Germinal center (tissue), 1 donor: ENCODE measurements at places on chromosomes 2 and 18.

DNA sequence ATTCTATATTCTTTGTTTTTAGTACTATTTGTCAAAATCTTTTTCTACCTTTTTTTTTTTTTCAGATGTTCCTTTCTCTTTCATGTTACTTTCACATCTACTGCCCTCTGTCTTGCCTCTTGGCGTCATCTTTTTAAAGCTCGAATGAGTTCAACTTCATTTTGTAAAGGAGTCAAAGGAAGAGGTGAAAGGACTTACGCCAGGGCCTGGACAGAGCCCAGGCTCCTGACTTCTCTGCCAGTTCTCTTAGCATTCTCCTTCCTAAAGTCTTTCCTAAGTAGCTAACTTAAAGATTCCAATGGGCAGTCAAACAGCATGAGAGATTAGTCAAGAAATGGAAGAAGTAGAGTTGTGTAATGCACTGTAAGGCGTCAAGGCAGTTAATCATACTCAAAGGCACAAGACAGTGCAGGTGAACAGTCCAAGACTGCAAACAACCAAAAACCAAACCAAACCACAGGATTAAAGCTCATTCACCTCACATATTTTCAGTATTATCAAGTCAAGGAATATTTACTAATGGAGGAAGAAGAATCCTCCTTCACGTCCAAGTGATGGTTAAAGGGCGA, 301.7 kb downstream of the TCF4 start:
- no peak for DNase-seq

GRCh38 chr18:44516450-44516849, 164.2 kb upstream of the SETBP1 start:
- DNase-seq: no peak

GRCh38 chr2:43165378-43166069, 60.9 kb downstream of the ZFP36L2 start:
- no peak for DNase-seq

DNA sequence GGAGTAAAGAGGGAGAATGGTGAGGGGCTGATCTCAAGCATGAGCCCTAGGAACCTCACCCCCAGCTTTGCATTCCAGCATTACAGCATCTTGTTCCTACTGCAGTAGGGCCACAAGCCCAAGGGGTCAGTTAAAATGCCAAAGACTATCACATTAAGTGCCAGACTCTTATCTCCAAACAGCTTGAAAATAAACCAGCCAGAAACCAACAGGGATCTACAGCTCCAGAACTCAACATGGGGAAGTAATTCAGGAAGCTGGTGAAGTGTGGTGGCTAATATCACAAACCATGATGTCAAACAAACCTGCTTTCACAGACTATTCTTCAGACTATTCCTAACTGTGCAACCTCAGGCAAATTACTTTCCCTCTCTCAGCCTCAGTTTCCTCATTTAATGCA, 278.3 kb downstream of the TNS1 start:
- DNase-seq: no peak

GRCh38 chr18:63882333-63883141, 5.0 kb upstream of the SERPINB2 start:
- no peak for DNase-seq

DNA sequence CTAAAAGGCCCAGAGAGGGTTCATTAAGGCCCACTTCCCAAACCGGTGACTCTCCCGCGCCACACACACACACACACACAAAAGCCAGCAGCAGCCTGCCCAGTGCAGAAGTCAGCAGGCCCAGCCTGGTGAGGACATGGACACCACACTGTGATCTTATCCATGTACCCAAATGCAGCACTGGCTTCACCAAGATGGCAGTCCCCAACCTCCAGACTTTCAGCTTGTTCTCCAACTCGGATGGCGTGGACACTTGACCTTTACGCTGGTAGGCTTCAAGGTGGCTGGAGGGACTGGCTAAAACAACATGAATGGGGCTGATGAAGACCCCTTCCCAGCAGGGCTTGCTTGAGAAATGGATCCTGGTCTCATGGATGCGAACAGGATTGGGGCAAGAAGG, 50.4 kb downstream of the TNS1 start:
- no peak for DNase-seq
